ENCODE measurements at places on chromosomes 1 and 21.
A peak's percentile ranks its signal among the peaks of the same experiment; 100 is the strongest.

DNA sequence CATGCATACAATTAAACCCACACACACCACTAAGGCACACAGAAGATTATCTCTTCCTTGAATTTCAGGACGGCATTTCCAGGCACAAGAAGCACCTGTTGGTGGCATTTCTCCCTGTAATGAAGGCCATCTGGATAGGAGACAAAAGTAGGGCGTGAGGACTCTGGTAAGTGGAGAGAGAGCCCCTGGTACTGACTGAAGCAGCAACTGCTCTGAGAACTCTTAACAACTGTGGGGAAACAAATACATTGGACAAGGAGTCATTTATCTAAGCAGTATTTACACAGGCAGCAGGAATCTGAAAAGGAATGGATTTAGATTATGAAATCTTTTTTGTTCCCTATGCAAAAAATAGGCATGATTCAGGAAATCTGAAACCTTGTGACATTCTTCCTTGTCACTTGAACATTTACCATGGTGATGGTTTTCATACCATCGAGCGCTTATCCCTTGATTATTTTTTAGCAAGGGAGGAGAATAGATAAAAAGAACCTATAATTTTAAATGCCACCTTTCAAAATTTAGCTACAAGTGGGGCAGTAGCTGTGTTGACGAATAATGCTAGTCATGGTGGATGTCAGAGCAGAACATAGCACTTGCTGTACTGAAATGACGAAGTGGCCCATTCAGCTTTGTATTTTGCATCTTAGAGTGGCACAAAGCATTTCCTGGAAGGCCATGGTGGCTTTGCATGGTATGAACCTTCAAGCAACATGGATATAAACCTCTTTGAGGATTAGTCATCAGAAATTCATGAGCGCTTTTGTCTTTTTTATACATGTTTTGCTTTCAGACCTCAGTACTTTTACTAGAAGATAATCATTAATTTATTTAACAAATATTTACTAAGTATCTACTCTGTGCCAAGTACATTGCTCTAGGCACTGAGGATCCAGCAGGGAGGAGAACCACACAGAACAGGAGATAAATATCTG, 362.0 kb downstream of the ADGRL2 start:
- DNase-seq: no peak

DNA sequence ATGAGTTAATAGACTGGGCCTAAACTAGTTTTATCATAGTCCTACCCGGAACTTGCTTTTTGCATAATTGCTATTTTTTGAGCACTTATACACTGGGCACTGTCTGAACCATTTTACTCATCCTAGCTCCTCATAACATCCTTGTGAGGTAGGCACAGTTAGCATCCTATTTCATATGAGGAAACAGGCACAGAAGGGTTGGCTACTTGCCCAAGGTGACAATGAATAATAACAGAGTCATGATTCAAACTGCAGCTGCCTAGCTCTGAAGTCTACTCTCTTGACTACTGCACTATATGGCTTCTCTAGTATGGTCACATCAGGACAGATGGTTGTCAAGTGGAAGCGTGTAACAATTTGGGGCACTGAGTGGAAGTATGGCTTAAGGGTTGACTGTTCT, 18.2 kb upstream of the RC3H1 start:
- no peak for DNase-seq

DNA sequence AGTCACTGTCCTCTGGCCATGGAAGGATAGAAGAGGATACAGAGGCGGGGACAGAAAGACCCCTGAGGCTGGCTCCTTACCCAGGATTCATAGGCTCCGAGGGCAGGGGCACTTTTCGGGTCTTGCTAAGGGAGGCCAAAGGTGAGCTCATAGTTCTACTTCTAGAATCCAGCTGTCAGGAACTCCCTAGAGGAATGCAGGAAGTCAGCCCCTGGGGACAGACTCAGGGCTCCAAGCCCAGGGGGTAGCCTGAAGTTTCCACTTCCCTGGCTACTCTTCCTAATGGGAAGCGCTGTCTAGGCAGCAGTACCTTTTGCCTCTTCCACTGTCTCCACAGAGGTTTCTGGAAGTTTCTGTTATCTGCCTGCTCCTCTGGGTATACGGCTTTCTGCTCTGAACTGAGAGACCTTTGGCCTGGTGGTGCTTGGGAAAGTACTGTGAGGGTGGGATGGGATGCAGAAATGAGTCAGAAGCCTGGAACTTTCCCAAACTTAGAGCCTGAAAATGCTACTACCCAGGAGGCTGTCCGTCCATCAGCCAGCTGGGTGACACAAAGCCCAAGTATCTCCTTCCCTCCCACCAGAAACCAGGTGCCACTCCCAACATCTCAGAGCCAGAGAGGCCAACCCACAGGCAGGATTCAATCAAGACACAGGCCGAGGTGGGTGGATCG, 3.6 kb downstream of the UBXN11 start:
- peak; percentile 79 for DNase-seq

DNA sequence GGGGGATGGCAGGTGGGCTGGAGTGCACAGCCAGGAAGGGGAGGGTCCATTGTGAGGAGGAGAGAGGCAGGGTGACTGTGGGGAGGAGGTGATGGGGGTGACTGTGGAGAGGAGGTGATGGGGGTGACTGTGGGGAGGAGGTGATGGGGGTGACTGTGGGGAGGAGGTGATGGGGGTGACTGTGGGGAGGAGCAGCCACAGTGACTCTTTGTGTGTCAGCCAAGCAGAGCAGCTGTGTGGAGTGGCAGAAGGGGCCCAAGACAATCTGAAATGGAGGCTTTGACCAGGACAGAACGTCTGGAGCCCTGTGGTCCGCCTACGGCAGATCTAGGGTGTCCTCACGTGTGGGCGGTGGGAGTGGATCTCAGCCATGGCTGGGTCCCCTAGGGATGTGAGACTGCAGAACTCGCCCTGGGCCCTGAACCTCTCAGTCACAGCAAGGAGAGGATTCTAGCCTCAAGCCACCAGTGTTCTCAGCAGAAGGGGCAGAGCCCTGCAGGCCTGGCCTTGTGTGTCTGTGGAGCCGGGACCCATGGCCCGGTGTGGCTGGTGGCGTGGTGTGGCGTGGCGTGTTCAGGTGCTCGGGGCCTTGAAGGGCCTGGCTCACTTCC, 81.5 kb downstream of the OBSCN start:
- DNase-seq: no peak

- DNase-seq: no peak
These were observed 27.8 kb downstream of the ILDR2 start for GRCh38 chr1:166947398-166948043.

- peak; percentile 98 for DNase-seq
These were observed 371 bp downstream of the SZRD1 start for GRCh38 chr1:16367258-16367967.

- no peak for DNase-seq
These were observed 45.9 kb downstream of the KIRREL1 start for GRCh38 chr1:158039380-158039779.

- DNase-seq: no peak
These were observed 48.7 kb upstream of the EDN2 start for GRCh38 chr1:41533016-41533730.

DNA sequence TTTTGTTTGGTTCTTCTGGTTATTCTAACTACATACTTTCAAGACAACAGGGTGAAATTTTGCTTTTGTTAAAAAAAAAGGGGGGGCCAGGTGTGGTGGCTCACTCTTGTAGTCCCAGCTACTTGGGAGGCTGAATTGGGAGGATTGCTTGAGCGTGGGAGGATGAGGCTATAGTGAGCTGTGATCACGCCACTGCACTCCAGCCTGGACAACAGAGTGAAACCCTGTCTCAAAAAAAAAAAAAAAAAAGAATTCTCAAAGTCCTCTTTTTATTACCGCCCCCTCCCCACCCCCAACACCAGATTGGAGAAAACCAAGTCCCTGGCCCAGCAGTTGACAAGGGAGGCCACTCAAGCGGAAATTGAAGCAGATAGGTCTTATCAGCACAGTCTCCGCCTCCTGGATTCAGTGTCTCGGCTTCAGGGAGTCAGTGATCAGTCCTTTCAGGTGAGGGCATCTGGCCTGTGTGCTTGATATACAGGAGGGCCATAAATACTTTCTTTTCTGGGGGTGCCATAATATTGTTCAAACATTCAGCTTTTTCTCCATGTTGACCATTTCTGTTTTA, 50.2 kb downstream of the LAMC2 start:
- DNase-seq: no peak

GRCh38 chr21:33021667-33022066, 4.1 kb upstream of the OLIG2 start:
- no peak for DNase-seq

GRCh38 chr1:246187834-246188372, 319.2 kb downstream of the SMYD3 start:
- no peak for DNase-seq

DNA sequence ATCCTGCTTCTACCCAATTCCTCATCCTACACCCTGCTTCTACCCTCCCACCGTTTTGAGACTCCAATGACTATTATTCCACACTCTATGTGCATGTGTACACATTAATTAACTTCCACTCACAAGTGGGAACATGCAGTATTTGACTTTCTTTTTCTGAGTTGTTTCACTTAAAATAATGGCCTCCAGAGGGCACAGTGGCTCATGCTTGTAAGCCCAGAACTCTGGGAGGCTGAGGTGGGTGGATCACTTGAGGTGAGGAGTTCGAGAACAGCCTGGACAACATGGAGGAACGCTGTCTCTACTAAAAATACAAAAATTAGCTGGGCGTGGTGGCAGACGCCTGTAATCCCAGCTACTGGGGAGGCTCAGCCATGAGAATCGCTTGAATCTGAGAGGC, 464.8 kb downstream of the PTBP2 start:
- DNase-seq: no peak

GRCh38 chr1:184686540-184686939, 68.1 kb downstream of the EDEM3 start:
- DNase-seq: no peak

- peak; percentile 63 for DNase-seq
These were observed 1.6 kb upstream of the AJAP1 start for GRCh38 chr1:4652631-4653327.

DNA sequence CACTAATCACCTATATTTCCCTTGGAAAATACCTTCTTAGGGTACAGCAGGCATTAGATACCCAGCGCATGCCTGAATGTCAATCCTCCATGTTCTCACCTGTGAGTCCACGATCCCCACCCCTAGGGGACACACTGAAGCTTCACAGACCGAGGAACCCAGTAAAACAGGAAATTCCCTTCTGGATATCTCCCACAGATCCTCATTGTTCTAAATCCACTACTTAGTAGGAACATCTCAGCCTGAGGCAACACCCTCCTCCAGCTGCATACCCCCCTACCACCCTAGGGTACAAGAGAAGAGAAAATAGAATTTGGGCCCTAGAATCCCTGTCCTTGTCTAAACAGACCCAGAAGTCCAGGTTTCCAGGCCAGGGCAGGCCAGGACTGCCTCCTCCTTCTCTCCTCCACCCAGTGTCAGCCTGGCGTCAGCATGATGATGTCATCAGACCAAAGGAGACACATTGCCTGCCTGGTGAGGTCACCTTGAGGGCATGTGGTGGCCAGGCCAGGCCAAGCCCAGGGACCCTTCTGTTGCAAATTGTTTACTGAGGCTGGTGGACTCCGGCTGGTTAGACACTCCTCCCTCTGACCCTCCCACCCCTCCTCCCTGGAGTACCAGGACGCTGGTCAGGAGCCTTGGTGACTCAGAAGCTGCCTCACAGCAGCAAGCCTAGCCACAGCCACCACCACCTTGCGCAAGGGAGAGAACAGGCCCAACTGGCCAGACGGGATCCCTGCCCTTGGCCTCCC, 6.2 kb downstream of the NECTIN4 start:
- peak; percentile 89 for DNase-seq

- no peak for DNase-seq
These were observed 157.0 kb upstream of the CACNA1E start for GRCh38 chr1:181326348-181326747.

DNA sequence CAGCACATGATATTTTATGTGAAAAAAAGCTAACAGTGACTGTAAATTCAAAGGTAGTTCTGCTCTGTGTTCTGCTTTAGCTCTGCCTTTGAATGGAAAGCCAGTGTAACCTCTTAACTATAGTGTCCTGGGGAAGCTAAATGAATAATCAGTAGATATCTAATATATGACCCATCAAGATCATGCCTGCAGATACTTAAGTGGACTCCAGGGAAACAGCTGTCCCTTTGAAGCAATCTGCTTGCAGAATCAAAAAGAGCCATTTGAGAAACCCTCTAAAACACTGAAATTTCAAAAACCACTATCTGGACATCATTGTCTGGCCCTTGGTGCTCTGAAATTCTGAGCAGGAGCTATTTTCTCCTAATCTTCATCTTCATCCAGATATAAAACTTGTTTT, 104.2 kb upstream of the ADGRL4 start:
- DNase-seq: no peak

GRCh38 chr1:12177156-12177998, 10.6 kb downstream of the TNFRSF1B start:
- DNase-seq: no peak

- DNase-seq: no peak
These were observed 372.3 kb downstream of the TTLL7 start for GRCh38 chr1:83626603-83627002.

- no peak for DNase-seq
These were observed 109.0 kb downstream of the PGBD5 start for GRCh38 chr1:230316864-230317745.

GRCh38 chr1:8281843-8282509, 35.9 kb upstream of the SLC45A1 start:
- peak; percentile 42 for DNase-seq

DNA sequence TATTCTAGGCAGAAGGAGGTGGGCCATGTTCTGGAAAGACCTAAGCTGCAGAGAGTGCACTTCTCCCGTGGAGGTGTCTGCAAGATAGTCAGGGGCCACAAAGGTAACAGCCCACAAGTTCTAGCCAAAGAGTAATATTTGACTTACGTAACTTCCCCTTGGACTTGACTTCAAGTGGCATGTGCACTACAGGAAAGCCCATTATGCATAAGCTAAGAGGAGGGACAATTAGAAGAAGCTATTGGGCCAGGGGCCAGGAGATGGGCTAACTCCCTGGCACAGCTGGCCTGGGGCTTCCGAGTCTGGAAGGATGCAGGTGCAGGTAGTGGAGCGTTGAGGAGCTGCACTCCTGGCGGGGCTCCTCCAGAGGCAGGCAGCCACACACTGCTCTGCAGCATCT, 58.3 kb downstream of the ERG start:
- peak; percentile 60 for DNase-seq

DNA sequence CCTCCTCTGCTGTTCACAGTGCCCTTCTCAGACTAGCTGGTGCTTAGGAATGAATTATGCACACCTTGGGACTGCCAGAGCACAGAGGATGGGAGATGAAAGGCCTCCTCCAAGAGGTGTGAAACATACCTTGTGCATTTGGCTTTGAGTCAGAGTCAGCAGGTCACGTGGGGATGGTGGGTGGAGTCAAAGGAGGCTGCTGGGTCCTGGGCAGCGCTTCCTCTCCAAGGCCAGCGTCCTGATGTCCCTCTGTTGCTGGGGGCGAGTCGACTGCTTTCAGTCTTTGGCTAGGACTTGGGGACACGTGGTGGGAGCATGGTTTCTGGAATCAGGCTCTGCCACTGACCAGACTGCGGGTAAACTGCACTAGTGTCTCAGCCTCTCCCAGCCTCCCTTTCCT, 91.2 kb downstream of the AJAP1 start:
- DNase-seq: no peak

GRCh38 chr1:19220080-19220846, 10.2 kb upstream of the UBR4 start:
- no peak for DNase-seq

Measured in inflammatory macrophage treated with lipopolysaccharide for 1 hour (primary cell).